ENCODE measurements at places on chromosomes 6 and 20.

DNA sequence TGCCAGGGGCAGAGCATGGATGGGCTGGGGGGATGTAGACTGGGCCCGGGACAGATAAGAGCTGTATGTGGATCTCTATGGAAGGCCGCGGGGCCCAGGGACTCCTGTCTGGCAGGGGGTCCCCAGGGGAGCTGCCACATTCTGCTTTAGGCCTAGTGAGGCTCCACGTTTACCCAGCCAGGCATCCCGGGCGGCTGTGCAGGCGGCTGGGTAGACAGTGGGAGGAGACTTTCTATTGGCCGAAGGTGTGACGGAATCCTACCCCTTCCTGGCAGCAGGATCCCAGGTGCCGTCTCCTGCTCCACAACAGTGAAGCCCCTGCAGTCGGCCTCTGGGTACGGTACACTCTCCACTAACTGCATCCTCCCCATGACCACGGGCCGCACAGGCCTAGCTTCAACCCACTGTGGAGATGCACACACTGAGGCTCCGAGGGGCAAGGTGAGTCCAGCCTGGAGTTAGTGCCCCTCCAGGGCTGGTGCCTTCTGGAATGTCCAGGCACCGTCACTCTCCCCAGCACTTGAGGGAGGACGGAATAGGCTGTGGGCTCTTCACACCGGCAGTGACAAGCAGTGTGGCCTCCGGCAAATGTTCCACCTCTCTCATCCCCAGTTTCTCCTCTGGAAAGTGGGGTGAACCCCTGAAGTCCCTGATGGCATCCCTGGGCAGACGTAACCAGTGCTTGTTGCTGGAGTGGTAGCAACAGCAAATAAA, 36.8 kb upstream of the ZBP1 start:
- no peak for DNase-seq

GRCh38 chr6:21769968-21770367, 176.4 kb downstream of the SOX4 start:
- no peak for DNase-seq

DNA sequence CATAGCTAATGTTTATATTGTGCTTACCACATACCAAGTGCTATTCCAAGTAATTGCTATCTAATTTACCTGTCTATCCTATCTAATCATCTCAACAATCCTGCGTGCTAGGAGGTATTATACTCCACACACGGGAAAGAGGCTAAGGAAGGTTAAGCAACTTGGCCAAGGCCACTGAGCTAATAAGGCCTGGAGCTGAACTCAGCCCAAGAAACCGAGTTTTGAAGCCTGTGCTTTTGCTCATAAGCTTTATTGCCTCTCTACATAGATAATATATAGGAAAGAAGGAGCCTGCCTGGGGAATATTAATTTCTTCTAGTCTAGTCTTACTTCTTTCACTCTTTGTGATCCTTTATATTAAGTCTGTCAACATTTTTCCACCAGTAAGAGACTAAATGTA, 67.8 kb upstream of the ADGRF4 start:
- DNase-seq = no peak

DNA sequence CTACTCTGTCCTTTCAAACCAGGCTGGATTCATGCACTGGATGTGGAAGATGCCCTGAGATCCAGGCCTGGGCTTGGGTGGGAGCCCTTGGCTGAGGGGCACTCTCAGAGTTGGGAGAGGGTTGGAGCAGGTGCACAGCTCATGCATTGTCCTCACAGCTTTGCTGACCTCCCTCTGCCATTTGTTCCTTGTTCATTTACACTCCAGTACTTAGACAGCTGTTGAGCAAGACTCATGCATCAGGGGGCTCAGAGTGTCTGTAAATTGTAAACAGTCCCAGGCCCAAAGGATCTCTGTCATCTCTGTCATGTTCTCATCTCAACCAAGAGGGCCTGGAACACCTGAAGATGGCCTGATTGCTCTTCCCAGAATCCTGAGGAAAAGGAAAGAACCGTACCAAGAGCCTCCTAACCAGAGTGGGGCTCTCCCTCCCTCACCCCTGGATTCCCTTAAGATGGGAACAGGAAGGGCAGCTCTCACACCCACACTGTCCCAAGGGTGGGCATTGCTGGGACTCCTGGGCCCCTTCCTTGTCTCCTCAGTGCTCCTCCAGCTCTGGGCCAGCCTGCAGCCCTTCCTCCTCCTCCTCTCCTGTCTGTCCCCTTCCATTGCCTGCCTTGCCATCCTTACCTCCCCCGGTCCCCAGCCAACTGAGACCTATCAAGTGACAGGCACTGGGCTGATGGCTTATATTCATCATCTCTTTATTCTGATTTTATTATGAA, 132.9 kb downstream of the FOXO3 start:
- no peak for DNase-seq

GRCh38 chr6:71107911-71108420, 151.1 kb upstream of the B3GAT2 start:
- peak; percentile 34 for DNase-seq

GRCh38 chr6:16473184-16473907, 235.0 kb downstream of the GMPR start:
- no peak for DNase-seq

DNA sequence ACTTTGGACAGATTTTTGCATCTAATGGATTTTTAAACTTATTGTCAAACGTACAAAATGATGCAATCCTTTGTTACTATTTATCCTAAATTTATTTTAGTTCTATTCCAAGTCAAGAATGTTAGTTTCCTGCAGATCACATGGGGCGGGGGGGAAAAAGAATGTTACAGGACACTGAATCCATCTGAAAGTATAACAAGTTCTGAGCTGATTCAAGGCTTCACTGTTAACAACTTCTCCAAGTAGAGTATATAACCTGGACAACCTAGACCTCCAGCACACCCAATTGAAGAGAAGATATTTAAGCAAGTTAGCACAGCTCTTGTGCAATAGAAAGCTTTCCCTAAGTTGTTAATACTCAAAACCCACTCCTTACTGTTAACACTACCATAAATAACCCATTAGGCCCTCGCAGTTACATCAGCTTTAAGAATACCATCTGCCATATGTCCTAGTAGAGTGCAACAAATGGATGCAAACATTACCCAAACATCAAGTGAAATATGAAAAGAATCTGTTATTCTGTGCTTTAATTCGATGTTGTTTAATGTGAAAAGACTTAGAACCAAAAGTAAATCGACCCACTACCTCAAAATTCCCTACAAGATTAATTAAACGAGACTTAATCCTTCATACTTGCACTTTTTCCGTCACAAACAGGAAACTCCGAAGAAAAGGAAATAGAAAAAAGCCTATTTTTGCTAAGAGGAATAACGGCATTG, 1.3 kb downstream of the SEC63 start:
- DNase-seq = peak; percentile 45

- no peak for DNase-seq
These were observed 281.5 kb downstream of the TSHZ2 start for GRCh38 chr20:53253668-53254067.
